Activated CD4-positive, alpha-beta T cell treated with anti-CD3 and anti-CD28 coated beads, Interleukin-2, amount 50 U/mL, for 24 hours (primary cell): ENCODE measurements at places on chromosomes 6 and 20.
A peak's percentile ranks its signal among the peaks of the same experiment; 100 is the strongest.

DNA sequence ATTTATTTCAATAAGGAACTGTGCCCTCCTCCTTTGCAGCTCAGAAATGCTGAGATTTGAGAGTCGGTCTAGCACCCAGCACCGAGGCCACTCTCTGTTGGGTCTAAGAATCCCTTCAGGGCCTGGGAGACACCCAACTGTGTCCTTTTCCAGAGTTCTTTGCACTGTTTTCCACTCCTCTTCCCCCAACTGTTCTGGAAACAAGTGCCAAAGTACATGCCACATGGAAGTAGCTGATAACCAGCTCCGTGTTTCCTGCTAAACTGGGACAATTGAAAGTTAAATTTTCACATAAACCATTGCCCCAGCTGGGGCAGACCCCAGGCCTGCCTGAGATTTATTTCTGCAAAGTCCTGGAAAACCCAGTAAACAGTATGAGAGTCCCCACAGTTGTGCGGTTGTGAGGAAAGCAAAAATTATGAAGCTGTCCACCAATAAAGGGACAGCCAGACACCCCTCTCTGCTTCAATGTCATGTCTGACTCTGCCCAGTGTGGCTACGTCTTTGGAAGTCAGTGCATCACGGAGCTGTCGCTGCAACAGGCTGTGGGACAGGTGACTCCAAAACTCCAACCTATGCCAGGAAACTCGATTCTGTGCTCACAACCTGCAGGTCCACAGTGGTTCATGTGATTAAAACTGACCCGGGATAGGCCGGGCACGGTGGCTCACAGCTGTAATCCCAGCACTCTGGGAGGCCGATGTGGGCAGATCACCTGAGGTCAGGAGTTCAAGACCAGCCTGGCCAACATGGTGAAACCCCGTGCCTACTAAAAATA is 178.0 kb upstream of the AFDN start:
- DNase-seq = no peak

DNA sequence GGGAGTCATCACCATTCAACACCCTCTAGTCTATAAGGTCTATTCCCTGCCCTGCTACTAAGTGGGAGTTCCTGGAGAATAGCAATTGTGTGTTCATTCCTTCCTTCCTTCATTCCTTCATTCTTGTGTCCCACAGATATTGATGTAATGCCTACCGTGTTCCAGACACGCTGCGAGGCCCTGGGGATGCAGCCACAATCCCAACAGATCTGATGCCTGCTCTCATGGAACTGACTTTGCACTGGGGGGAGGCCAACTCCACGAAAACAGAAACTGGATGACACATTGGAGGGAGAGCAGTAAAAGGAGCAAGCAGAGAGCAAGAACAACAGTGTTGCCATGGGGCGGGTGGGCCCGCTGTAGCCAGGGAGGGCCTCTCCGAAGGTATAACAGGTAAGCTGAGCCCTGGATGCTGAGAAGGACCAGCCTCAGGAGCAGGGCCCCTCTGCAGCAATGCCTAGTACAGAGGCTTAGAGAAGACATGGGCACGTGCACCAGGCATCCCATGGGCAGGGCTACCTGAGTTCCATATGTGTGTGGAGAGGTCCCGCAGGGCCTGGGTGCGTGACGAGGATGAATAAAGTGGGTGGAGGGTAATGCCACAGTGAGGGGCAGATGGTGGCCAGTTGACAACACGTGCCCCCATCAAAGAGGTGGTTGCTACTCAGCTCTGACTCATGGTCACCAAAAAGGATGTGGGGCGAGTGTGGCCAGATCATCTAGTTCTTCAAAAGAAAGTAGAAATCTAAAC is 173.9 kb downstream of the NFATC2 start:
- no peak for DNase-seq

DNA sequence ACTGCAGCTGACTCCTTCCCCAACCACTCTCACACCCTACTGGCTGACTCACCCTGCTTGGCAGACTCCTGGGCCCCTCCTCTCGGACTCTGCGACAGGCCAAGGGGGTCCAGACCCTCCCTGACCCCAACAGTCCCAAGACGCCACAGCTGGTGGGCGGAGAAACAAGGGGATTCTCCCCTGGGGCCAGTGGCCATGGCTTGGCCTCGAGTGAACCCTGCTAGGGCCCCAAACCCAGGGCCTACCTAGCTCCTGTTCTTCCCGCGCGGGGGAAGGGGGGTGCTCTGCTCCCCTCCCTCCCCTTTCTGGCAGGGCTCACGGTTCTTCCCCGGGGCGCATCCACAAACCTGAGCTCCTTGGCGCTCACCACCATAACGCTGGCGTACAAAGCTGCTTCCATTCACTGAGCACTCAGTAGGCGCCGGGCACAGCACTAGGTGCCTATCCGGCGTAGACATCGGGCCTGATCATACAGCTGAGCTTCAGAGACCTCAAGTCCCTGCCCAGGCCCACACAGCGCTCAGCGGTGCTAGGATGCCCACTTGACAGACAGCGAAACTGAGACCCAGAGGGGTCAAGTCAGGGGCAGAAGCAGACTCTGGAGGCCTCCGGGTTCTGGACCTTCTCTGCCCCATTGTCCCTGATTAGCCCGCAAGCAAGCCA is 597 bp downstream of the ADA start:
- peak; percentile 18 for DNase-seq

GRCh38 chr20:46893877-46894578 is 615 bp upstream of the EYA2 start:
- DNase-seq = no peak

GRCh38 chr6:44076356-44077213 is 50.7 kb downstream of the MRPL14 start:
- no peak for DNase-seq

DNA sequence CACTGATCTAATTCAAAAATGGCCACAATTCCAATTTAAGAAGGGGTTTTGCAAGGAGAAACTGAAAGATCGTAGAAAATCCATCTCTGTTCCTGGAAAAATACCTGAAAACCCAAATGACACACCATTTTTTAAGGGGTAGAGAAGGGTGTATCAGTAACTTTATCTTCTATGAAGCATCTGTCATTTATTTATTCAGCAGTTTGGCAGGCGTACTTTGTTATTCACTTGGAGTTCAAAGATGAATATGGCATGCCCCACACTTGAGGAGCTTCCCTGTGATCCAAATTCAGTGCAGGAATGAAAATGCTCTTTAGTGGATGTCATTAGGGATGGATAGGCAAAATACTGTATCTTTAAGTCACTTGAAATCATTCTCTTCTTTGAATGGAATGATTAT is 7.2 kb downstream of the HINT3 start:
- no peak for DNase-seq

DNA sequence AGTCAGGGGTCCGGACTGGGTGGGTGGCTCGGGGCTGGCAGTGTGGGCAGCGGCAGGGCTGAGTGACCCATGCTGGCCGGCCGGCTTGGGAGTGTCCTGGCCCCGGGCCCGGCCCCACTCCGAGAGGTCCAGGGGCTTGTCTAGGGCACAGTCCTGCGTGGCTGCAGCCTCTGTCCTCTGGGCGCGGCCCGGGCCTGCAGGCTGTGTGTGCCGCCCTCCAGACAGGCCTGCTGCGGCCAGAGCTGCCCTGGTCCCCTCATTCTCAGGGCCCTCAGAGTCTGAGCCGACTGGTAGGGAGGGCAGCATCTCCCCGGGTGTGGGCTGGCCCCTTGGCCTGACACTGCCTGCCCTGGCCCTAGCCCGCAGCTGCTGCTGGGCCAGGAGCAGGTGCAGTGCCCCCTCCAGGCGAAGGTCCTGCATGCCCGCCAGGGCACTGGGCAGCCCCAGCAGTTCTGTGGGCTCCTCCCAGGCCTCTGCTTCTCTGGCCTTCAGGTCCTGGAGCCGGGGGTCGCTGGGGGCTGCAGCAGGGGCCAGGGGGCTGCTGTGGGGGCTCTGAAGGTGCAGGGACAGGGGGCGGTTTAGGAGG is 6.9 kb upstream of the CABLES2 start:
- DNase-seq = no peak

DNA sequence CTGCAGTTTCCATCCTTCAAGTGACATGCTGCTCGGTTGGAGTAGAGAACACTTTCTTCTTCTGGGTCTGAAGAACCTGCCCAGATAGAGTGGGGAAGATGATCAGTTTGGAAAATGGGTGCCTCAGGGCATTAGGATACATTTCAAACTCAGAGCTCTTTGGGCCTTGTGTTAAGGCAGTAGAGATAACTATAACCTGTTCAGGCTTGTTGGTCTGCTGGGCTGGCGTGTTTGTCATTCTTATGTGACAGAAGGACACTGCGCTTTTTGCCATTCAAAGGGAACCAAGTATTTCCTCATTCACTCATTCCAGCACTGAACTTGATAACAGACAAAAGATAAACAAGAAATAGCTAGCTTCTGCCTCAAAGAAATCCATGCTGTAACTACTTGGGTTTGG is 3.8 kb downstream of the TOMM34 start:
- no peak for DNase-seq

GRCh38 chr20:62899633-62900051 is 26.7 kb downstream of the DIDO1 start:
- DNase-seq = no peak

GRCh38 chr6:46876126-46876525 is 45.6 kb downstream of the ADGRF5 start:
- no peak for DNase-seq

DNA sequence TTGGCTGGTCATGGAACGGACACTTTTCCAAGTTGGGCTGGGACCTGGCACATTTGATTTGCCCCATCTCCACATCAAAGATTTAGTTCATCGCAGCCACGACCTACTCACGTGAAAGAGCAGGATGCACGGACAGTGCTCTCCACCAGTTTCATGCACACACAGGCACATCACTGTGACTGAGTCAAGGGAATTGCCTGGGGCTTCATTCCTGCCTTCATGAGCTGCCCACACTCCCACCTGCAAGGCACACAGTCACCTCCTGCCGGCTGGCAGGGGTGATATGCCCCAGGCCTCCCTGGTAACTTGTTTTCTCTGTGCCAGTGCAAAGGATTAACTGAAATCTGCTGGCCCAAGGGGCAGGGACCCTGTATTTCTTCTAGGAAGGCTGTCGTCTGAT is 23.3 kb upstream of the CST1 start:
- DNase-seq = no peak

DNA sequence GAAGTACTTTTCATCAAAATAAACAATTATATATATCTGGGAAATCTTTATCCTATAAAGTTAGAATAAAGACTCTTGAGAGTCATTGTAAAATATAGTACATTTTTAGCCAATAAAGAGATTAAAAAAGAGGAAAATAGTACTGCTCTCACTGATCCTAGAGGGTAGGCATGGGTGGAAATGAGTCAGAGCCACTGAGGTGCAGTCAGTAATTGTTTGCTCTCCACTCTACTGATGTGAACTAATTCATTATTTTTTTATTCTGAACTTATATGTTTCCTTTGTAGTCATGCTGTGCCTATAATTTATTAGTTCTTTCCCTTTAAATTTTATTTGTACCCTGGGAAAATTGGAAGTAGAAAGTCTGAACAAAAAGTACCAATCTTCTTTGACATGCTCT is 1359.4 kb upstream of the GJE1 start:
- no peak for DNase-seq
